ENCODE measurements at places on chromosomes 6 and 20.

DNA sequence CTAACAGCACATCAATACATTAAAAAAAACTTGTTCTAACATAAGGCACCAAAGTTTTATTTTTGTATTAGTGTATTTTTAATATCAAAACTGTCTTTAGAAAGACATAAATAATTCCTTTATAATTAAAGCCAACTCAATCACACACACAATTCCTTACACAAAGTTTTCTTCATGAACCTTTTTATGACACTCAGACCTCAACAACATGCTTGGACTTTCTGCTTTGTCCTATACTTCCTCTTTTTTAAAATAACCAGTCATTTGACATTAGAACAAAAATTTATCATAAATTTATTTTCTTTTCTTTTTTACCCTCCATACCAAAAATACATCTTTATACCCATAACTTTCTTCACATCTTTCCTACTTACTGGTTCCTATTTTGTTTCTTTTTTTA lies 292.0 kb upstream of the ARID1B start:
- DNase-seq: no peak

DNA sequence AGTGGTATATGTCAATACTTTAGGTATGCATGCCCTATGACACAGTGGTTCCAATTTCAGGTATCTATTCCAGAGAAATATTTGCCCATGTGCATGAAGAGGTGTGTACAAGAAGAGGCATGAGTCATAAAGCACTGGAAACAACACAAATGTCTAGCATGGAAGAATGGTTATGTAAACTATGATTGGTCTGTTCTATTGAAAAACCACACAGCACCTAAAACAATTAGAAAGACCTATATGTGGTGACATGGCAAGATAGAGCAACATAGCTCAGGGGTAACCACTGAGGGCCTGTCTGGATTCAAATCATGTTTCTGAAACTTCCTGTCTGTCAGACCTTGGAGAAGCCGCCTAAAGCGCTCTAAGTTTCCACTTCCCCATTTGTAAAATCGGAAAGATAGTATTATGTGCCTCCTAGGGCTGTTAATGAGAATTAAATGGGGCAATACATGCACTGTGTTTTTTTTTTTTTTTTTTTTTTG lies 76.0 kb upstream of the SHLD1 start:
- no peak for DNase-seq

DNA sequence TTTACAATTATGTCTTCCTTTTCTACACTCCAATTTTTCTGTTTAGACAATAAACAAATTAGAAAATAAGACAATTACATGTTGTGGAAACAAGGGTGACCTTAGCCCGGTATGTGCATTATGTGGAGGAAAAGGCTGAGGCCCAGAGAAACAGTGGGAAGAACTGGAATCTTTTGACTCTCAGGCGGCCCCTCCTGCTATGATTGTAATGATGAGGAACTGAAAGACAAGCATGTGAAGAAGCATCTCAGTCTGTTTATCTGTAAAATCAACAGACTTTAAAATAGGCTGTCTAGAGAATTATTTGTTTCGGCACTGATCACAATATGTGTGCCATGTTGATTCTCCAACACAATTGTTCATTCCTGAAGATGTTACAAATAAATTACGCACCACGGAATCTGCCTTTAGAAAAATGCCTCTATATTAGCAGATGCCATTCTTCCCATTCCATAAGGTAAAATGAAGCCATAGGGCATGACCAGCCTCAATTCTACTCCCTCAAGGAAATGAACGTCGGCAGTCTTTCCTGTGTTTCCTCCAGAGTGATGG lies 1201.6 kb upstream of the CITED2 start:
- no peak for DNase-seq

DNA sequence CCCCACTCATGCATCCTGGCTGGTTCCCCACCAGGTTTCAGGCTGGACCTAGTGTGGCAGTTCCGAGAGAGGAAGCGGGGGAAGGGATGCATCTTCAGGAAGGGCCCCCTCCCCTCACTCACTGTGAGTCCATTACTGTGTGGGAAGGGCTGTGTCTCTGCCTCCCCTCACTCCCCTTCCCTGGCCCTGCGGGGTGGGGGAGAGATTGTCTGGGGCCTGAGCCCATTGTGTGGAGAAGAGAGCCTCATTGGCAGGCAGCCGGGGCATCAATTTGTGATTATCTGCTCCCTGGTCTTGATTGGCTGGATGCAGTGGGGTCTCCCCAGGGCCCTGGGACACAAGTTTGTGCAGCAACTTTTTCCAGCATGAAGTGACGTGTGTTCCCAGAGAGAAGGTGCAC lies 4.1 kb upstream of the MYT1 start:
- no peak for DNase-seq

DNA sequence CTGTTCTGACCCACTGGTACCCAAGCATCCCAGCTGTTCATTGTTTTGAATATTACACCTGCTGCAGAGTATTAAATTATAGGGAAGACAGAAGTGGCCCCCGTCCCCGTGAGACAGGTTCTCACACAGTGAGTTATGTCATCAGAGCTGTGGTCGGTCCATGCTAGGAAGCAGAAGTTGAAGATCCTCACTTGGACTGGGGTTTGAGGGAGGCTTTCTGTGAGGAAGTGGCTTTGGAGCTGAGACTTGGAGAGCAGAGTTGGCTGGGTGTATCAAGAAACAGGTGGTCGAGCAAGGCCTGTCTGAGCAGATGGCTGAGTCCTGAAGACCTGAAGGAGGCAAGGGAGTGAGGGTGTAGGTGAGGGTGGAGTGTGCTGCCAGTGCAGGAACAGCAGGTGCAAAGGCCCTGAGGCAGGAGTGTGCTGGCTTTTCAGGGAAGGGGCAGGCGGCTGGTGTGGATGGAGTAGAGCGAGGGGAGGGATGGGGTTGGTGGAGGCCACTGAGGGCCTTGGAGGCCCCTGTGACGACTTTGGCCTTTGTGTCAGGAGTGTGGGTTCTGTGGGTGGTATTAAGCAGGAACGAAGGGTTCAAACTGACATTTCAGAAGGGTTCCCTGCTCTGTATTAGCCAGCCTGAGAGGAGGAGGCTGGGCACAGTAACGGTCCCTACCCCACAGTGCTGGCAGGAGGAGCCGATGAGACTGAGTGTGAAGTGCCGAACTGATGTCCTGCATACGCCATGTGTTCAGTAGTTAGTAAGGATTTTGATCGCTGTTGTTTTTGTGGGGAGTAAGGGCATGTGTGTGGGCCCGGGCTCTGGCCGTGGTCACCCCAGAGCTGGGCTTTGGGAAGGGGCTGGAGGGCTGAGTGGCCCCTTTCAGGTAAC lies 11.8 kb downstream of the SRC start:
- no peak for DNase-seq
